ENCODE measurements at places on chromosomes 4 and X.
A peak's percentile ranks its signal among the peaks of the same experiment; 100 is the strongest.

DNA sequence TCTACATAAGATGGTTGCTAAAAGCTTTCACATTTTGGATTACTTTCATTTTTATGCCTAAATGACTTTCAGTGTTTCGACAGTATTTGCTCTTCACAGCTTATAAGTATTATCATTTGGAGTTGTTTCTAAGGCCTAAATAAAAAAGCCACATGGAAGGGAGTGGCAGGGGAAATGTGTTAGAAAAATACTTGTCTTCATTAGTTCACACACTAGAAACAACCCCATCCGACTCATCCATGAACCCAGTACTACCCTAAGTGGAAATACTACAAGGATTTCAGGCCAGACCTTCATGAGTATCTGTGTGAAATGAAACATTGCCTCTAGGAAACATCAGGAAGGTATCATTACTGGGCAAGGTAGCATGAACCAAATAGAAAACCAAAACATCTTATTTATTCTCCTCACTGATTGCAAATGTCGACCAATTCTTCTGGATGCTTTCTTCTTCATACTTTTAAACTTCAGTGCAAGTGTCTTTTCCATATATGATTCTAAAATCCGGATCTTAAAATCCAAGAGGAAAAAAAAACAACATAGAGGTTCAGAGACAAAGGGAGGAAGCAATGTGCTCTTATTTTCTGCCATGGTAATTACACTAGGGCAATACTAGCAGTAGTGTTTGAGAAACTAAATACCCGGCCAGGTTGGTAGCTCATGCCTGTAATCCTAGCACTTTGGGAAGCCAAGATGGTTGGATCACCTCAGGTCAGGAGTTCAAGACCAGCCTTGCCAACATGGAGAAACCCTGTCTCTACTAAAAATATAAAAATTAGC is 349.4 kb downstream of the ARHGAP24 start:
- DNase-seq = no peak

- no peak for DNase-seq
Measured at GRCh38 chrX:149267878-149268813, 237.0 kb downstream of the IDS start.

DNA sequence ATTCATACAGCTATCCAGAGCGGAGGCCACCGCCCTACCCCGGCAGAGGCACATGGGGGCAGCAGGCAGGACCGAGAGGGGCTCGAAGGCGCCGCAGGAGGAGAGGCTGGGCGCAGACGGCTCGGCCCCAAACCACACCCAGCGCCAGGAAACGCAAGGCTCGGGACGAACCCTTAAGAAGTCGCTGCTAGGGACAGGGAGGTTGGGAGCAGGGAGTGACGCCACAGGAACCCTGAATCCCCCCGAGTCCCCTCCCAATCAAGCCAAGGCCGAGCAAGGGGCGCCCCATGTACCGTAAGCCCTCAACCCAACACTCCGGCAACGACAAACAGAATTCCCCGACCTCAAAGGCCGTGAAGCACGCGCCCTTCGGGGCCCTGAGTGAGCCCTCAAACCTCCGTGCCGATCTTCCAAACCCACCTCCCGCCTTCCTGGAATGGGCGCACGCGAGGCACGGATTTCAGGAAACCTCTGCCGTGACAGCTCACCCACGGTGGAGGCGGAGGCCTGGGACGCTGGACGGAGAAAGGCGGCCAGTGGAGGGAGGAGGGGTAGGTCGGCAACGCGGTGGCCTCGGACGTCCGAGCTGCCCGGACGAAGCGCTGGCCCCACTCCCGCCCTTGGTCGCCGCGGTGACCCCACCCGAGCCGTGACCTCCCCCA is 1.8 kb downstream of the ZFYVE28 start:
- DNase-seq = no peak

DNA sequence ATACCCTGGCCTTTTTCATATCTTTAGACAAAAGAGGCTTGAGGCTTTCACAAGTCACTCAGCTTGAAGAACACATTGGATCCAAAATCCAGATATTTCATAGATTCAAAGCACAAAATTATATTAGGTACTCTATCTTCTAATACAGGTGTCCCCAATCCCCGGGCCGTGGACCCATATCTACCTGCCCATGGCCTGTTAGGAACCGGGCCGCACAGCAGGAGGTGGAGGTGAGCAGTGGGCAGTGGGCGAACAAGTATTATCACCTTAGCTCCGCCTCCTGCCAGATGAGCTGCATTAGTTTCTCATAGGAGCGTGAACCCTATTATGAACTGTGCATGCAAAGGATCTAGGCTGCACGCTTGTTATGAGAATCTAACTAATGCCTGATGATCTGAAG is 18.7 kb downstream of the YIPF7 start:
- no peak for DNase-seq

DNA sequence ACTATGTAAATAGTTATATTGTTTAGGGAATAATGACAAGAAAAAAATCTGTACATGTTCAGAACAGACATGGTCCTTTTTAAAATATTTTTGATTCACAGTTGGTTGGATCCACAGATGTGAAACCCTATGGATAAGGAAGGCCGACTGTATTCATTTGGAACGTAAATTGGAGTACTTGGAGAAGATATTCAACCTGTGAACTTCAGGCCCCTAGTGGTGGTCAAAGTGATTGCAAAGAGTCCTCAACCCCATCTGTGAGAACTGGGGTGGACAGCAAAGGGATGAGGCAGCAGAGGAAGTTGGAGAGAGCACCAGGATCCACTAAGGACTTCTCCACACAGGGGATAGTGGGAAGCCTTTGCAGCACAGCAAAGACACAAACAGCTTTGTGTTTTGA is 6.2 kb upstream of the CXCL13 start:
- no peak for DNase-seq

GRCh38 chrX:9515489-9515888 is 50.6 kb downstream of the TBL1X start:
- DNase-seq = no peak

- DNase-seq = no peak
Measured at GRCh38 chr4:157810137-157810774, 362.6 kb downstream of the GASK1B start.

GRCh38 chr4:8392591-8393190 is 47.8 kb downstream of the ACOX3 start:
- no peak for DNase-seq

- no peak for DNase-seq
Measured at GRCh38 chrX:81261576-81261975, 59.7 kb downstream of the SH3BGRL start.

- no peak for DNase-seq
Measured at GRCh38 chr4:167232805-167233684, 1.2 kb downstream of the SPOCK3 start.

GRCh38 chrX:47420962-47421361 is 50.6 kb downstream of the ZNF157 start:
- no peak for DNase-seq

GRCh38 chrX:97344724-97345123 is 461.0 kb downstream of the RPA4 start:
- no peak for DNase-seq

DNA sequence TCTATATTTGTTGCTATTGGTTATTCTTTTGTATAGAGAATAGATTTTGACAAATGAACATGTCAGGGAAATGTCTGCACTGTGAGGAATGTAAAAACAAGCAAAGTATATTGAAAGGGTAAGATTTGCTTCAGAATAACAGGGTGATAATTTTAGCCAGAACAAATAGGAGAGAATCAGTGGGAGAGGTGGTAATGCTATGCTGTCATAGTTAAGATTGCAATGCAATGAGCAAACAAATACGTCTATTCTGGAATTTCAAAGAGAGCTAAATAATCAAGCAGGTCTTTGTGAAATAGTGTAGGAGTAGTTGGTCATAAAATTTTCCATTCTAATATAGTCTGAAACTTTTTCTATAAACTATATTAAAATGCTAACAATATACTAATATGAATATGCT is 1478.4 kb downstream of the TECRL start:
- DNase-seq = no peak

DNA sequence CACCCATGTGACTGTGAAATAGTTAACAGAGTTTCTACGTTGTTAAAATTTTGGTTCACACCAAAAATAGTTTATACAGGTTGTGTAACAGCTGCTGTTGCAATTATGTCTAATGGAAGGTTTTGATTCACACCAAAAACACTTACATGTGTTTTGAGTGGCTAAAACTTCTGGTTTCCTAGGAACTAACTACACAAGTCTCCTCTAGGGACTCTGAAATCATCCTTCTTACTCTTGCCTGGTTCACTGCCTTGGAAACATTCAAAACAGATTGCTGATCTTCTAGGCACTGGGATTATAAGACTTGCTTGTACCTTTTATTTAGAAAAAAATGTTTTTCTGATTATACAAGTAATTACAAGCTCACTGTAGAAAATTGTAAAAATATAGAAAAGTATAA is 14.9 kb upstream of the MORC4 start:
- no peak for DNase-seq

DNA sequence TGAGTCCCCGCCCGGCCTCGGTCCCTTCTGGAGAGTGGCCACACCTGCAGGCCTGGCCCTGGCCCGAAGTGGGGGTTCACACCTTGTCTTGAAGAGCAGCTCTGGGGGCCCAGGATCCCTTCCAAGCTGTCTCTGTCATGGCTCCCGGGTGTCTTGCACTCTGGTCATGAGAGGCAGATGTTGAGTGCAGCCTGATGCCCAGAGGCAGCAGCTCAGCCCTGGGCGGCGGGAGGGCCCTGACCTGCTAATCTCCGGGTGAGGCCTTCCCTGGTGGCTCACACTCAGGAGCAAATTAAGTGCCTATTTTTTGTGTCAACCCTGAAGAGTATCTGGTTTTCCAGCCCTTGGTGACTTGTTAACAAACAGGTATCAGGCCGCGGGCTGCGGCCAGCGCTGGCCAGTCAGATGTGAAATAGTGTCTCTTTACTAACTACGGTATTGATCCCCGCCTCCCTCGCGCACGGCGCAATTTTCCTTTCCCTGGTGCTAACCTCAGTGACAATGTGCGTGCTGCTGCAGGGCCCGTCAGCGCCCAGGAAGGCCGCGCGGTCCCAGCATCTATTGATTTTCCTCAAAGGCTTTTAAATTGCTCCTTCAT is 24.2 kb downstream of the NKX1-1 start:
- DNase-seq = no peak

DNA sequence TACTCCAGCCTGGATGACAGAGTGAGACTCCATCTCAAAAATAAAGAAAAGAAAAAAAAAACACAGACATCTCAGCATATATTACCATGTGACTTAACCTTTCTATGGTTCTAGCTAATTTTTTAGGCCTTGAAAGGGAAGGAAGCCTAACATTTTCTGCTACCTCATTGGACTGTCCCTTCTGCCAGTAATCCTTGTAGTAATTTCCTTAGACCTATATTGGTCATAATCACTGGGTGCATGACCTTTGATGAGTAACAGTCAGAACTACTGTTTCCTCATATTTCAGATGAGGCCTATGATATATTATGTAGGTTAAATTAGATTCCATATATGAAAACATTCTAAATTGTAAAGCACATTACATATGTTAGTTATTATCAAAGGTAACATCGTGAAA is 9.6 kb downstream of the XIAP start:
- DNase-seq = no peak

GRCh38 chr4:111283066-111283677 is 660.3 kb upstream of the PITX2 start:
- peak; percentile 7 for DNase-seq

DNA sequence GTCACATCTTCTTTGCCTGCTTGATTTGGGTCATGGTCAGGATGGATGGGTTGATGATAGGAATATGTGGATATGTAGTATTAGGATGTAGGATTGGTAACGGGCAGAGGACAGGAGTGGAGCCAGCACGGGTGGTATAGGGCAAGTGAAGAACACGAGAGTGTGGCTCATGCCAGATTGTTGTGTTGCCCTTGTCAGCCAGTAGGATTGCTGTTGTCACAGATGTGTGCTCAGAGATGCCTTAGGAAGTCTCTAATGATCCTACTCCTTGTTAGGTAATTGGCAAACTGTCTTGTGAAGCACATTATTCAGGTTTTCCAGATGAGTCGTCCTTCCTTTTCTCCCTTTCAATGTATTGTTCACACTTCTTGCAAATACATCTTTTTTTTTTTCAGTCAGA is 5.5 kb downstream of the ATP10D start:
- DNase-seq = no peak

GRCh38 chrX:41409006-41409405 is 38.1 kb upstream of the NYX start:
- no peak for DNase-seq

- no peak for DNase-seq
Measured at GRCh38 chrX:129522184-129523078, 859 bp downstream of the SMARCA1 start.

GRCh38 chr4:186151499-186151898 is 39.9 kb upstream of the CYP4V2 start:
- no peak for DNase-seq

DNA sequence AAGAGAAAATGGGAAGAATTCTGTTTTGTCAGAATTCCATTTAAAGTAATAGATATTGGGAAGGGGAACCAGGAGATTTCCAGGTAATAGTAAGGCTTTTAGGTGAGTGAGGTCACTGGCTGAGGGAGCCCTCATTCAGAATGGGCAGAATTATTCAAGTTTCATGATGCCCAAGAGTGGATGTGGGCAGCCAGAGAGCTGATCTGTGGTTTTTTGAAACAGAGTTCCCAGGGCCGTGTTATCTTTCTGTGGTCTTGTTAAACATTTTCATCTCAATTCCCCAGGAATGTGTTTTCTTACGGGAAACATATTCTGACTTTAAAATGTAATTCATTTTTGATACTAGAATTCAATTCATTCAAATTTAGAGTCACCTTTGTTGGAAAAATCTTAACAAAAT is 182.0 kb upstream of the AADAT start:
- no peak for DNase-seq

GRCh38 chr4:144634978-144635747 is 10.8 kb upstream of the HHIP start:
- no peak for DNase-seq

DNA sequence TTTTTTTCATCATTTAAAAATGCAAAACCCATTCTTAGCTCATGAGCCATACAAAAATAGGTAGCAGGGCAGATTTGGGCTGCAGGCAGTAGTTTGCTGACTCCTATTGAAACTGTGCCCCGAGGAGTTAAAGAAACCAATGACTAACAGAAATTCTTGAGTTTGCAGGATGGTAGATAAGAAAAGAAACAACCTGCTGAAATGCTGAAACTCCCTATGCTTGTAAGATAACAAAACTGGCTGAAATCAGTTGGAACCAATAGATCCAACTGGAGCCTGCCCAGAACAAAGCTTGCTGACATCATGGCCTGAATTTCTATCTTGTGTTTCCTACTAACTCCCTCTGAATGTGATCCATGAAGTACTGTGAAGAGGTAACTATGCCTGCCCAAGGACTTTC is 68.6 kb downstream of the ANOS1 start:
- no peak for DNase-seq

DNA sequence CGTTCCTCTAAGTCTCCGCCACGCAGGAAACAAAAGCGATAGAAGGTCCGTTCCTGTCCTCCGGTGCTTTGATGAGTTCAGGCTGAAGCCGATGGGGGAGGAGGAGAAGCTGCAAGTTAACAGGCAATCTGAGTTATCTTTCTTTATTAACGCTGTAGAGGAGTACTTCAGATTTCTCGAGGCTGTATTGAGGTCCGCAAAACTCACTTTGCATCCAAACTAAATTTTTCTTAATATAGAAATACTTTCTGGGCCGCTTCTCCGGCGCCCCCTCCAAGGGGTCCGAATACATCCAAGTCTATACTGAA is 395 bp upstream of the SOWAHB start:
- no peak for DNase-seq

- DNase-seq = peak; percentile 19
Measured at GRCh38 chr4:88211473-88212252, 53.2 kb upstream of the ABCG2 start.
